ENCODE measurements at places on chromosomes 7 and 10.

DNA sequence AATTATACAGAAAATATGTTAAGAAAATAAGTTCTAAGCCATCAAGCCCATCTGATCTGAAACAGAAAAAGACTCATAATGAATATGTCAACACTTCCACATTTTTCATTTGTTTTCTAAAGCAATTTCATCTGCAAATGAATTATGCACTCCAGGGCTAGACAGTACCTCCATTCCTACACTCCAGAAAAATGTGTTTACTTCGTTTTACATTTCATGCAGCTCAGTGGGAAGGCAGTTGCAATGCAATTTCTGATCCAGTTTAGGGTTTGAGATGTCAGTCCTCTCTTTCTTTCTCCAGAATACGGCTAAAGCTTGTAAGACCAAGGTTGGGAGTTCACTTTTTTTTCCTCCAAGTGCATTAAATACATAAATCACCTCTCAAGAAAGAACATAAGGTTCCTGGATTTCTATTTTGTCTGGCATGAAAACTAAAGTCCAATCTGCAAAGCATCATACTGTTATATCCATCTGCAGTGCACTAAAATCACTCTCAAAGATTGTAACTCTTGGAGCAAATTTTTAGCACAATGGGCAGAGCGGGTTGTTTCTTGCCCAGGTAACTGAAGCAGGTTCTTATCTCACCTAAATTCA lies 348.8 kb upstream of the C7orf33 start:
- no peak for DNase-seq

GRCh38 chr7:136086712-136087111 lies 109.6 kb upstream of the MTPN start:
- no peak for DNase-seq

- DNase-seq, result no peak
Measured at GRCh38 chr10:109183366-109183765, 739.9 kb downstream of the XPNPEP1 start.

DNA sequence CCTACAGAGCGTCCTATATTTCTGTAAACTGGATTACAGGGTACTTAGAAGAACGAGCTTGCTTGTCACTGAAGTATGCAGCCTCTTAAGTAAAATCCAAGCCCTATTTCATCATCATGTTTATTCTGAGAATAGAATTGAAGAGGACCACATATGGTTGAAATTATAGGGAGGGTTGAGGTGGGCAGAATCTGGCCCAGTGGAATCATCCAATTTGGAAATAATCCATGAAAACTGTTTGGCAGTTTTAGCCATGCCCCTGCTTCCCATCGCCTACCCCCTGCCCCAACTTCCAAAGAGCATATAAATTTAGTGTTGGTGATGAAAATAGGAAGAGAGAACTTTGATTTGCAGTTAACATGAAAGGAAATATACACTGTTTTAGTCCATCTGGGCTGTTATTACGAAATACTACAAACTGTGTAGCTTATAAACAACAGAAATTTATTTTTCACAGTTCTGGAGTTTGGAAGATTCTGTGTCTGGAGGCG lies 150.4 kb downstream of the PRKG1 start:
- peak; percentile 21 for DNase-seq

DNA sequence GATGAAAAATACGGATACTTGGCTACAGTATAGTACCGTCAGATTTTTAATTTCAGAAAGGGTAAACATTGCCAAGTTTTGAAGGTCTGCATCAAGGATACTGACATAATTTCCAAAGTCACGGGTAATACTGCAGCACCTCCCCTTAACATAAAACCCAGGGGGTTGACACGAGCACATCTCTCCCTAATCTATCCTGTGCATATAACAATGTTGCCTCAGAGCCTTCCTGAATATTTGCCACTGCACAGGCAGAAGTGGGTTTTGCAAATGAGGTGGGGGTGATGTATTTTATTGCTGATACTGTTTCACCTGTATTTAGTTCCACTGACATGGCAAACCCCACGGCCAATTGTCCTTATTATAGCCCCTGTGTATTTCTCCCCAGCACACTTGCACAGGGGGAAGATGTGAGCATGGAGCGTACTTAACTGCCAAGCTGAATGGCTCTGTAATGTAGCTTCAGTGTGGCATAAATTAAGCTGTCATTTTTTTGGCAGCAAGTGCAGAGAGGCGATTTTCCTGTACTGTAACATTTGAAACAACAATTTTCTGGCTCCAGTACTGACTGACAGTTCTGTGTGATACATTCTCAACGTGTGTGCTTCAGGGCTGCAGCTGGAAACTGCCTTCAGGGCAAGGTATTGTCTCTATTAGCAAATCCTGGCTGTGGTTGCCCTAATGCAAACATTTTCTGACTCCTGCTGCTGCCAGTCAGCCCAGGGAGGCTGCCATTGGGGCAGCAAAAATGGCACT lies 299.6 kb upstream of the SP4 start:
- DNase-seq, result no peak

DNA sequence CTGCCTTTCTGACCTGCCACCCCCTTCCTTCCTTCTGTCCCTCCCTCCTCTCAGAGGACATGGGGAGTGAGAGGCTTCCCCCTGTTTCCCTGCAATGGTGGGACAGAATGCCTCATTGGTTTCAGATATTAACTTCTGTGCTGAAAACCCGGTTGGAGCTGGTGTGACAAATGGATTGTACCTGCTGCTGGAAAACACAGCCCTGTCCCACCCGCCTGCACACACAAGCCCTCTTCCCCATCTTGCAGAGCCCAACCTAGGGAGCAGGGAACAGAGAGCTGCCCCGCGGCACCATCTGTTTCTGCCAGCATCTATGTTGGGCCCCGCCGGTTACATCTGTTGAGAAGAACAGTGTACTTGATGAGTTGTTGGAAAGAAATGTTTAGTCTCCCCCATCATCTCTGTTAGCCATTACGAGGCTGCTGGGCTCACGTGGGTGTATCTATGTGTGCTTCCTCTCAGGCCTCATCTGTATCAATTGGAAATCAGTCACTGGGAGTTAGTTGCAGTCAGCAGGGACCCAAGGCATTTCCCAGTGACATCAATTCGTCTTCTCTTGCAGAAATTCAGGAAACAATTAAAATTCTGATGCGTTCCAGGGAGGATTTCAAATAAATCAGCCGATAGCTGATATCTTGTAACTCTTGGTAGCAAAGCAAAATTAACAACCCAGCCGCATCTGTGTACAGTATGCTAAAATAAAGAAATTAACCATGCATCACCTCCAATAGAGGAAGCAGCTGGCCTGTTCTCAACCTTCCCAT lies 725.6 kb upstream of the GALNT17 start:
- no peak for DNase-seq

GRCh38 chr7:76512941-76513816 lies 2.8 kb downstream of the UPK3B start:
- no peak for DNase-seq

- DNase-seq, result no peak
Measured at GRCh38 chr7:116862951-116863670, 724 bp downstream of the CAPZA2 start.

DNA sequence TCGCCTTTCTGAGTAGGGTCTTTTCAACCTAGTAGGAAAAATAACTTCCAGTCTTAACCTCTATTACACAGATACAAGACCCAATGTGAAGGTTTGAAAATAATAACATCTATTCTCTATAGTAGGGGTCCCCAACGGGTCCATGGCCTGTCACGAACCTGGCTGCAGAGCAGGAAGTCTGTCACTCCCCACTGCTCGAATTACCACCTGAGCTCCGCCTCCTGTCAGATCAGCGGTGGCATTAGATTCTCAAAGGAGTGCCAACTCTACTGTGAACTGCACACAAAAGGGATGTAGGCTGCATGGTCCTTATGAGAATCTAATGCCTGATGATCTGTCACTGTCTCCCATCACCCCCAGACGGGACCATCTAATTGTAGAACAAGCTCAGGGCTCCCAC lies 7.4 kb downstream of the YWHAG start:
- no peak for DNase-seq

- no peak for DNase-seq
Measured at GRCh38 chr7:131723926-131724325, 167.5 kb upstream of the PODXL start.

- no peak for DNase-seq
Measured at GRCh38 chr10:78960316-78960800, 108.4 kb upstream of the ZMIZ1 start.

DNA sequence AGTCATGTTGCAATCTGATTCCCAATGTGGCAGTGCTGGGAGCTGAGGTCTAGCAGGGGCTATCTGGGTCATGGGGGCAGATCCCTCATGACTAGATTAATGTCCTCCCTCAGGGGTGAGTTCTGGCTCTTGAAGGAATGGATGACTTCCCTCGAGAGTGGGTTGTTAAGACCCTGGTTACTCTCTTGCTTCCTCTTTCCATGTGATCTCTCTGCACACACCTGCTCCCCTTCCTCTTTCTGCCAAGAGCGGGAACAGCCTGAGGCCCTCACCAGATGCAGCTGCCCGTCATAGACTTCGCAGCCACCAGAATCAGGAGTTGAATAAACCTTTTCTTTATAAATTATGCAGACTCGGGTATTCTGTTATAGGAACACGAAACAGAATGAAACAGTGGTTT lies 37.8 kb downstream of the SFMBT2 start:
- DNase-seq, result no peak

DNA sequence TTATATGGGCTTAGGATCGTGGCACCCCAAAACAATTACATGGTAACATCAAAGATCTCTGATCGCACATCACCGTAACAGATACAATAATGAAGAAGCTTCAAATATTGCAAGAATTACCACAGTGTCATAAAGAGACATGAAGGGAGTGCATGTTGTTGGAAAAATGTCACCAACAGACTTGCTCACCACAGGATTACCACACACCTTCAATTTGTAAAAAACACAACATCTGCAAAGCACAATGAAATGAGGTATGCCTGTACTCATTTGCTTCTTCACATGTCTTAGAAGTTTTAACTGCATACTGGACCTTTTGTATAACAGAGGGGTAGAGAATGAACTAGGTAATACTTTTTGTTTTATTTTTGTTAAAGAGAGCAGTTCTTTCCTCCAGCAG lies 96.6 kb downstream of the TPST1 start:
- DNase-seq, result no peak

DNA sequence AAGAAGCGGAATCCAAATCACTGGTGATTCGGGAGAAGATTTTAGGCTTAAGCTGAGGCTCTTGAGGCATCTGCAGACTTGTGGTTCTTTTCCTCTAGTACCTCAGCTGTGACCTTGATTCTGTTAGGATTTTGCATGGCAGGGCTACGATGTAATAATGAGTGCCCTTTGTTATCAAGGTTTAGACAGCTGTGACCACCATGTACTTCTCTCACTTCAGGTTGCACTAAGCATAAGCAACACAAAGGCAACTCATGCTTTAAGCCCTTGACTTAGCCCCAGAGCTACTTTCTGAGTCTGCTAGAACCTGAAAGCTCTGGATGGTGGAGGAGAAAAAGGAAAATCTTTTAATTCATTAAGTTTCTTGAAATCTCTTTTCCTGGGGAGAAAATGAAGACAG lies 1052.3 kb upstream of the PHF14 start:
- no peak for DNase-seq

DNA sequence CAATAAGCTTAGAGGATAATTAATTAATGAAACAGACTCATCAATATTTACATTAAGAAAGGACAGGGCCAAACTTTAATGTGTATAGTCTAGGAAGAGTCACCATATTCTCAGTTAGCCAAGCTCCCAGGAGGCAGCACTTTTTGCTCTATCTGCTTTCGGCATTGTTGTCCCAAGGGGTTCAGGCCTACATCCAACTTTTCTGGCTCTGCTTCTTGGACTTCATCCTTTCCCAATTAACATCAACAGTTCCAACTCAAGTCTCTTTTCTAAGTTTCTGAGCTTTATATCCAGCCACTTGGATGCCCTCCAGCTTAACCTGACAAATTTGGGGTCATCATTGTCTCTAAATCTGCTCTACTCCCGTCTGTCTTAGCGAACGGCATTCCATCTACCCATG lies 42.8 kb downstream of the GLI3 start:
- DNase-seq, result no peak

DNA sequence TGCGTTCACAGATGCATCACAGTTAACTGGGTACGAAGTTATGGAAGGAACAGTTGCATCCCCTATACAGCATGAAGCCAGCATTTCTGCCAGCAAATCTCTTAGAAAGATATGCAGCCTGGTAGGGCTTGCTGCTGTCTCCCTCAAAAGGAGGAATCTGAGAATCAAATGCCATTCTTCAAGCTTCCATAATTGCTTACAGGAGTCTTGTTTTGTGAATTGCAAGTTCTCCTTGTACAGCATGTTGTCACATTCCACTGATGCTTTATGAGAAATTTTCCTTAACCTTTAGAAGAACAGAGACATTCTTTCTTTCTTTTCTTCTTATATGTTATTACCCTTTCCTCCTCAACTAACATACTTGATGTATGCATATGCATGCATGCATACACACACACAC lies 134.6 kb downstream of the CHRM2 start:
- DNase-seq, result no peak

DNA sequence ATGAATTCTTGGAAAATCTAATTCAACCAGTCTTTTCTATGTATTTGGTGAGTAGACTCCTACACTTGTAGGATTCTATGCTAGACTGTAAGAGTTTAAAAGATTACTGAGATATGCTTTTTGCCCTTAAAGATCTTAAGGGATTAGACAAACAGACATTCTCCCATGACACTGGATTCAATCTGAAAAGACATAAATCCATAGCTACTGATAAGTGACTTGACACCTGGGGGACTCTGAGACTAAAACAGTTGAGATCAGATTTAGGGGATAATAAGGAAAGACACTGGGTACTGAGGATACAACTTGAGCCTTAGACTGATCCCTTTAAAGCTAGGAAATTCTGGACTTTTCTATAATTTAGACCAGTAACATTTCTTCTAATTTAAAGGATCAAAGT lies 1233.4 kb downstream of the XPNPEP1 start:
- DNase-seq, result no peak

DNA sequence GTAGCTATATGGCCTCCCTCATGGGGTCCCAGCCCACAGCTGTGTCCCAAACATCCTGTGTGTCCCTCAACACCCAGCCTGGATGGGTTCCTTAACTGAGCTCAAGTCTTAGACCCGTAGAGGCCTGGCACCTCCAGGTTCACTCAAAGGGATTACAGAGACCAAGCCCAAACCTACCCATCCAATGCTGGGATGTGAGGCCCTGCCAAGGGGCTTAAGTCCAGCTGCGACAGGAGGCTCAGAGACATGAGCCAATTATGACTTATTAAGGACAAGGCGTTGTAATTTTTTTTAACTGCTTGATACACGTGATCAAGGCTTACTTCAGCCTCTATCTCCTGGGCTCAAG lies 105.6 kb upstream of the RET start:
- DNase-seq, result no peak

DNA sequence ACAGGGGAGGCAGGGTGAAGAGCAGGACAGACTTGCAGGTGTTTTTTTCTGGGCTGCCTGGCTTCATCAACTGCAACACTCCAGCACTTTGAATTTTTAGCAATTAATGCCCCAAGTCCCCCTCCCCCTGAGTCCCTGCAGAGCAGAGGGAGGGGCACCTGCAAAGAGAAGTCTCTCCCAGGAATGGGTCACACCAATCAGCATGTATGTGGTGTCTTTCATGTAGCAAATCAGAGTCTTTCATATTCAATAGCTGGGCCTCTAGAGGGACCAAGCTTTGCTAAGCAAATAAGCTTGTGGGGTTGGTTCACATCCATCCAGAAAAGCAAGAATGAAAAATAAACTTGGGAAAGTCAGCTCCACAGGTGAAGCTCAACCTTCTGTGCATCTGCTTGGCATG lies 90.7 kb downstream of the PARP12 start:
- no peak for DNase-seq
